Stimulated activated CD4-positive, alpha-beta T cell treated with anti-CD3 and anti-CD28 coated beads, Interleukin-1b, Interleukin-23, amount 100 ng/mL, for 1 hour (primary cell): ENCODE measurements at places on chromosomes 2 and 18.
A peak's percentile ranks its signal among the peaks of the same experiment; 100 is the strongest.

DNA sequence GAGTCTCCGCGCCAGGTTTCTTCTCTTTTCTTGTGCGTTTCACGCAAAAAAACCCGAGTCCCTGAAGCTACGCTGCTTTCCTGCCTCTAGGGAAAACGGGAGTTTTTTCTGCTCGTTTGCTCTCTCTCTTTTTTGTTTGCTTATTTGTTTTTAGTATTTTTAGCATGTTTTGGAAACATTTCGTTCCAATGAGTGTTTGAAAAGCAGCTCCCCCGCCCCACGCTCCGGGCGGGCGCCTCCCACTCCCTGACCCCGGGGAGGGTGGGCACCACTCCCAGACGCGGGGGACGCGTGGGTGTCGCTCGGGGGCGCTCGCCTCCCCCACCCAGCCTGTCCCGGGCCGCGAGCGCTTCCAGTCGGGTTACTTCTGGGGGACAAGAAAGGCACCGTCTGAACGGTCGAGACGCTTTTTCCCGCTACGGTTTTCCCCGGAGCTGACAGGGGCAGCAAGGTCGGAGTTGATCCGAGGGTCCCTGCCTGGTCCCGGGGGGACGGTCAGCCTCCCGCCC is 446 bp upstream of the EFHD1 start:
- no peak for DNase-seq

DNA sequence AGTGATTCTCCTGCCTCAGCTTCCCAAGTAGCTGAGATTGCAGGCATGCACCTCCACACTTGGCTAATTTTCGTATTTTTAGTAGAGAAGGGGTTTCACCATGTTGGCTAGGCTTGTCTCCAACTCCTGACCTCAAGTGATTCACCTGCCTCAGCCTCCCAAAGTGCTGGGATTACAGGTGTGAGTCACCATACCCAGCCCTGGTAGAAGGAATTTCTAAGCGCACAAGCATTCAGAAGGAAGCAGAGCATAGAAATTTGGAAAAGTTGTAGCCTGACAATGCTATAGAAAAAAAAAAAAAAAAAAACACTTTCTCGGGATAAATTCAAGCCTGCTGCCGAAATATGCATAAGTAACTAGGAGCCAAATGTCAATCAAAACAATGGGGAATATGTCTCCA is 249.4 kb downstream of the GRB14 start:
- DNase-seq, result no peak

- no peak for DNase-seq
Observed at GRCh38 chr2:15163326-15163725, 397.8 kb downstream of the NBAS start.

DNA sequence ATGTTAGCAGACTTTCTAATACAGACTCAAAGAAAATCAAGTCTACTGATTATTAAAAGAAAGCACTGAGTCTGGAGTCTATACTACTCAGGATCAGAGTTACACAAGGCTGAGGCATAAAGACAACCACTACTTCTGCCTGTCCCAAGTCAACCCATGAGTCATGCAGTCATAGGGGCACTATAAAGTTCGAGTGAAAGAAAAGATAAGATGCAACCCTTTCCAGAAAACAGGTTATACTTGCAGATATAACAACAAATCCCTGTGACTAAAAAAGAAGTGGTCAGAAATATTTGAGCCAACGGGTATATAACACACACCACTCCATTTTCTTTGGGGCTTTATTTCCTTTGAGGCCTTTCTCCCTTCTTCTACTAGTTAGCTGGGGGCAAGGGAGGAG is 18.6 kb upstream of the SCRN3 start:
- no peak for DNase-seq

GRCh38 chr18:46291149-46291548 is 187.0 kb downstream of the HAUS1 start:
- no peak for DNase-seq

GRCh38 chr2:78876316-78876688 is 149.2 kb upstream of the REG3G start:
- DNase-seq, result no peak

GRCh38 chr2:207459990-207460757 is 69.6 kb upstream of the CREB1 start:
- DNase-seq, result no peak

- no peak for DNase-seq
Observed at GRCh38 chr2:95014126-95014708, 11.3 kb upstream of the MAL start.

GRCh38 chr2:64203858-64204632 is 59.8 kb upstream of the PELI1 start:
- peak; percentile 18 for DNase-seq

GRCh38 chr2:39996653-39997080 is 217.6 kb upstream of the THUMPD2 start:
- no peak for DNase-seq

GRCh38 chr2:69638630-69639029 is 4.9 kb downstream of the AAK1 start:
- no peak for DNase-seq

DNA sequence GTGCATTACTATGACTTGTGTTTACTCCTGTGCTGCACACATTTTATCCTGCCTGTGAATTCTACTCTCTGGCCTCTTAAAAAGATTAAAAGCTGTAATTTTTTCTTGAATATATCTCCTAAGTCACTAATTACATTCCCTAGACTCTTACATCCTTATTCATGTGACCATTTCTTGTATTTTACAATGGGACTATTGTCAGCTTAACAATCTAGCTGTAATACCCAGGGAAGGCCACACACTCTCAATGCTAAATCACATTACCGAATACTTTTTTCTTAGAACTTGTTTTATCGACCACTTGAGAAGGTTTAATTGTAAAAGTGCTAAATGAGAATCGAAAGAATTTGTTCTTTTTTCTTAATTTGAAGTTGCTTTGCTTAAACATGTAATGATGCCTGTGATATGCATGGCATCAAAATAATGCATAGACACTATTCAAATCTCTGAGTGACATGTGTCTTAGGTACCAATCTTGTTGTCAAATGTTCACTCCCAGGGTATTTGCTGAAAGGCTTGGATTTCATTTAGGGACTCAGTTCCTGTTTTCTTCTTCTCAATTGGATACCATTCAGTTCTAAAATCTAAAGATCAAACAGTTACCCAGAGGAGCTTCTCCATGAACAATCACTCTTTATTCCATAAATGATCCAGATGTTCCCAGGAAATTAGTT is 498.5 kb downstream of the DPP10 start:
- DNase-seq, result no peak

- DNase-seq, result no peak
Observed at GRCh38 chr2:152046940-152047339, 51.9 kb downstream of the CACNB4 start.

GRCh38 chr2:227204452-227204851 is 40.0 kb downstream of the COL4A3 start:
- DNase-seq, result no peak

DNA sequence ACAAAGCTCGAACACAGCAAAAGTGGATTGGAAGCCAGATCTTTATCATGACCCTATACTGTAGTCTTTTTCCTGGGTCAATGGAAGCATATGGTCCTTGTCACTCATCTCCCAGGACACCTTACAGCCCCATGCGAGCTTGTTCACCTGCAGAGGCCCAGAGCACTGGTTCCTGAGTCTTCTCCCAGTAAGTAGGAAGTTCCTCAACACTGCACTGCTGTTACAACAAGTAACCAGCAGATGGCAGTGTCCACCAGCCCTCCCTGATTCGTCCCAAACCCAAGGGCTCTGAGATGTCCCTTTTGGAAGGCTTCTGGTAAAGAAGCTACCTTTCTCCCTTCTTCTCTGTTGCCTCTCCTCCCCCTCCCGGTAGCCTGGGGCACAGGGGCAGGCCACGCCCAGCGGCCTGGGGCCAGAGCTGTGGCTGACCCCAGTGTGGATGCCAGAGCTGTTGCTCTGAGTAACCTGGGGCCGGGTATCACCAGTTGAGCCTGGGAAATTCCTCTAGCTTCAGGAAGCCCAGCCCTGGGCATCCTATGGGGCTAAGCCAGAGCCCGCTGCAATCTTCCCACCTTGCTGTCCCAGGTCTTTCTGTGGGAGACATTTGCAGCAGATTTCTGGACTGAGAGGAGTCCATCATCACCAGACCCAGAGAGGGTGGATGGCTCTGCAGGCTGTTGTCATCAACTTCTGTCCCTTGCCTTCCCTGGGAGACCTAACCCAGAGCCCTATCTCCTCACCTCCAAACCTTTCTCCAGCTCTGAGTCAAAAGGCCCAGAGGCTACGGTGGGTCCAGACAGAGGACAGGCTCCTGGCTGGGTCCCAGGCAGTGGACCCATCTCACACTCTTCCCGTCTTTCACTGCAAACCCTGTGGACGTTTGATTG is 5.3 kb upstream of the GDF7 start:
- DNase-seq, result peak; percentile 49

- no peak for DNase-seq
Observed at GRCh38 chr2:206800506-206801417, 35.4 kb downstream of the FASTKD2 start.

DNA sequence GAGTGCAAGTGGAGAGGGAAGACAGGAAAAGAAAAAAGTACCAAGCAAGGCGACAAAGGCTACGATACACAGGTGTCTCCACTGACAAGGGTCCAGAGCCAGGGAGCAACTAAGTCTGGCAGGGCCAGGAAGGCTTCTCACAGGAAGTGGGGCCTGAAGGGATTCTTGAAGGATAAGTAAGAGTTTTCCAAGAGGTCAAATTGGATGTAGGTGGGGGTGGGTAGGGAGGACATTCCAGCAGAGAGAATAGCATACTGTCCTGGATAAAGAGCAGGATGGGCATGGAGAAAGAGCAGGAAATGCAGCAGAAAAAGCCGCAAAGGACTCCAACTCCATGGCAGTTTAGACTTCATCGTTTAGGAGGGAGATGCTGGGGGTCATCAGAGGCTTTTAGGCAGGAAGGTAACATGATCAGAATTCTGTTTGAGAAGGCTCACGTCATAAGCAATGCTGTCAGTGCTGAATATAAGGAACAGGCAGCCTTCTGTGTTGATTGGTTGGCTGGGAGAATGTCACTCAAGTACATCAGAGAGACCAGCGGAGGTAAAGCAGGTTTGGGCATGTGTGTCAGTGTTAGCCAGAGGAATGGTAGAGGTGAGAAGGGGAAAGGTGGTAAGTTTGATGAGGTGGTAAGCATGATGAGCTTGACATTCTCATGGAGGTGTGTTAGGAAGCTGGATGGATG is 35.1 kb downstream of the ARHGAP25 start:
- DNase-seq, result no peak

DNA sequence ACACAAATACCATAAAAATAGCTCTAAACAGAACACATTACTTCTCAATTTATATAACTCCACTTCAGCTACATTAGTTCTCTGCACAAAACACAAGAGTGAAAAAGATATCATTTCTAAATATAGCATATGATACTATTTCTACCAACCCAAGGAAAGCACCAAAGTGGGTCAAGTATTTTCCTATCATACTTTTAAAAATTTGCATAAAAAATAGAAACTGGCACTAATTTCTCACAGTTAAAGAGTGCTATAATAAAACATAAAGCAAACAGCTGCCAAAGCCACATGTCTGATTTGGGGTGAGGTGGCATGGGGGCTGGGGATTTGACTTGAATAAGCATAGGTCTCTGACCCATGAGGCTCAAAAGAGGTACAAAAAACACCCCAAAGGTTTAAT is 61.5 kb downstream of the BARD1 start:
- DNase-seq, result no peak

GRCh38 chr2:225569995-225570394 is 170.5 kb downstream of the NYAP2 start:
- DNase-seq, result no peak

GRCh38 chr2:221285148-221285547 is 287.0 kb downstream of the EPHA4 start:
- DNase-seq, result no peak

- no peak for DNase-seq
Observed at GRCh38 chr18:63971320-63972001, 1.6 kb downstream of the SERPINB8 start.

DNA sequence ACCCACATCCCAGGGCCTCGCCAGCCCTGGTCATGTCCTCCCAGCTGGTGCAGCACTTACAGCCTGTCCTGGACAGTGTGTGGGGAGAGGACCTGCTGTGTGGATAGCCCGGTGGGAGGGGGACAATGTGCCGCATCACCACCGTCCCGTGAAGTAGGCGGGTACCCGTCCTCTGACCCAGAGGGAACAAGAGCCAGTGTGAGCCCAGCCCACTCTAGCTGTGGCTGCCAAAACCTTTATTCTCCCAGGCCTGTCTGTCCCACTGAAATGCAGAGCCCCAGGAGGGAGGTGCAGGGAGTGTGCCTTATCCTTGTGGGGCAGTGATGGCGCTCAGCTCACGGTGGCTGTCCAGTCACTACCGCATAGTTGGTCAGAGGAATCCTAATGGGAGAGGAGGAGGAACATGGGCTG is 1.7 kb downstream of the TRAF3IP1 start:
- DNase-seq, result no peak

DNA sequence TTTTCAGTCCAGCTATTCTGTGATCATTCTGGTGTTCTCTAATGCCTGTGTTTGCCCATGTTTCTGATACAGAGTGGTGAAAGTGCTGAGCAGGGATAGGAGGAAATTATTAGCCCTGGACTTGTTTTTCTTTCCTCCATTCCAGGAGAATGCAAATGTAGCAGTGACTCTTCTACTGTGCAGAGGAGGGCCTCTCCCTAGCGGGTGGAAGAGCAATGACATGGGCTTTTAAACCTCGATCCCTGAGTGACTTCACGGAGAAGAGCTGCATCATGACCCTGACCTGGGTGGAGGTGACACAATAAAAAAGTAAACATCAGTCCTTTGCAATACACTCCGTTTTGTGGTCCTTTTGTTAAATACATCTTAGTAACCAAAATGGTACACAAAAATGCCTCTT is 68.0 kb upstream of the NETO1 start:
- no peak for DNase-seq

DNA sequence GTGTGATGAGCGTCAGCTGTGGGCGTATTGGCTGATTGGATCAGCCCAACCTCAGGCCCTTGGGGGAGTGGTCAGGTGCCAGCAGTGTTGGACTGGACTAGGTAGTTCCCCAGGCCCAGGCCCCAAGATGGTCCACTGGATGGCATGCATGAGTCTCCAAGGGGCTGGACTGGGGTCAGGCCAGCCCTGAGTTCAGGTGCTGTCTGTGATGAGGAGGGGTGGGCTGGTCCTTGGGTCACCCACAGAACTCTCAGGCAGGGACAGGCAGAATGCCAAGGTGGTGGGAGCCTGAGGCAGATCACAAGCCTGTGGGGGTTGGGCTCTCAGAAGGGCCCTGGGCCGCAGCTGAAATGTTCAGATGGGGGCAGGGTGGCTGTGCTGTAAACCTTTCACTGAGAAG is 59.5 kb upstream of the THUMPD2 start:
- DNase-seq, result no peak

GRCh38 chr2:132677661-132678060 is 7.7 kb upstream of the LYPD1 start:
- DNase-seq, result no peak

DNA sequence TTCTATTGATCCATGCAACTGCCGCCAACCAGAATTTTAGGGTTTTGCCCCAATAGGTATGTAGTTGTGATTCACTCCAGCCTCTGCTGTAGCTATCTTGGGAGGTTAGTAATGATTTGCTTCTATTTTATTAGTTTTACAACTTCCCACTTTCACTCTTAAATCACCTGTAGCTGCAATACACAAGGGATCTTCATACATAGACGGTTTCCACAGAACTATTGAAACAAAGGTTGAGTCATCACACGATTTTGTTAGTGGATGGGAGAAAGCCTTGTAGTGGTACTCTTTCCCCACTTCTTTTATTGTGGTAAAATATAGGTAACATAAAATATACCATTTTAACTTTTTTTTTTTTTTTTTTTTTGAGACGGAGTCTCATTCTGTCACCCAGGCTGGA is 104.2 kb upstream of the SPRED2 start:
- no peak for DNase-seq
